ENCODE measurements at places on chromosomes 3 and 15.

- DNase-seq = no peak
Observed at GRCh38 chr3:27452368-27453090, 31.7 kb downstream of the SLC4A7 start.

DNA sequence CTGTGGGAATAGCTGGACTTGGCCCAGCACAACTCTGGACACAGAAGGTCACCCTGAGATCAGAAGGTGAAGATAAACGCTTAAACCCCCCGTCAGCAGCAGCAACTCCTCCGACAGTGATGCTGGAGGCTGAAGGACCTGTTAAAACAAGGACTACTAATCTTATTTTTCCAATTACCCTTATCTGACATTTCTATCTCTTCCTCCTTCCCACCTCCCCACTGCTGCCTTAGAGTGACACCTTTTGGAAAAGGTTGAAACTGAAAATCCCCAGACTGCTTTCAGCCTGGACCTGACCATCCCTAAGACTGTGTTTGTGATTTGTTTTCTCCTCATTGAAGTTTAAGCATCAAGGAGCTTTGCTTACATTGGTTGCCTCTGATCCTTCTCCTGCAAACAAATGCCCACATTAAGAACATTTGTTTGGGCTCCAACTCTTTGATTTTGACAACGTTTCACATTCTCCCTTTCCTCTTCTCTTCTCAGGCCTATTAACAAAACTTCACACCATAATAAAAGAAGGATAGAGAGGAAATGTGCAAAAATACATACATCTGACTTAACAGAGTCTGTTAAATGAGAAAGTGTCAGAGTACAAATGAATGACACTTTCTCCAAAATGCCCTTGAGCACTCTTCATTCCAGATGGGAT, 410.6 kb upstream of the WNT5A start:
- peak; percentile 12 for DNase-seq

GRCh38 chr3:129441782-129442181, 1.8 kb downstream of the IFT122 start:
- peak; percentile 40 for DNase-seq

DNA sequence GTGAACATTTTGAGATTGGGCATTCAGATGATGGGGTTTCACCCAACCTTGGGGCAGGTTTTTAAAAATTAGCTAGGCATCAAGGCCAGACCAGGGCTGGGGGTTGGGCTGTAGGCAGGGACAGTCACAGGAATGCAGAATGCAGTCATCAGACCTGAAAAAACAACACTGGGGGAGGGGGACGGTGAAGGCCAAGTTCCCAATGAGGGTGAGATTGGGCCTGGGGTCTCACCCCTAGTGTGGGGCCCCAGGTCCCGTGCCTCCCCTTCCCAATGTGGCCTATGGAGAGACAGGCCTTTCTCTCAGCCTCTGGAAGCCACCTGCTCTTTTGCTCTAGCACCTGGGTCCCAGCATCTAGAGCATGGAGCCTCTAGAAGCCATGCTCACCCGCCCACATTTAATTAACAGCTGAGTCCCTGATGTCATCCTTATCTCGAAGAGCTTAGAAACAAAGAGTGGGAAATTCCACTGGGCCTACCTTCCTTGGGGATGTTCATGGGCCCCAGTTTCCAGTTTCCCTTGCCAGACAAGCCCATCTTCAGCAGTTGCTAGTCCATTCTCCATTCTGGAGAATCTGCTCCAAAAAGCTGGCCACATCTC, 6.1 kb downstream of the RHO start:
- DNase-seq = no peak

DNA sequence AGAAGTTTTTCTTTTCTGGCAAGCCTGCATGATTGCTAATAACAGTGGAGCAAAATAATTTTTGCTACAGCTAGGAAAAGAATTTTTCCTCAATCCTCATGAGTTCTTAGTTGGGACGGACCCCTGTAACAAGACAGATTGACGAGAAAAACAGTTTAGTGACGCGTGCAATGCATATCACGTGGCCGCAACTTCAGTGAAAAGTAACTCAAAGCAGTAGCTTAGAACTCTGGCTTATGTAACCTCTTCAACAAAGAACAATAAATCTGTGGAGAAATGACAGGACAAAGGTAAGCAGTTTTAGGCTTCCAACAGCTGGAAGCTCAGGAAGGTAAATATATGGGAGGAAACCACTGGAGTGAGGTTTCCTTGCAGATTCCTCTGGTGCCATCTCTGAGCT, 19.7 kb downstream of the FAM107A start:
- DNase-seq = no peak

DNA sequence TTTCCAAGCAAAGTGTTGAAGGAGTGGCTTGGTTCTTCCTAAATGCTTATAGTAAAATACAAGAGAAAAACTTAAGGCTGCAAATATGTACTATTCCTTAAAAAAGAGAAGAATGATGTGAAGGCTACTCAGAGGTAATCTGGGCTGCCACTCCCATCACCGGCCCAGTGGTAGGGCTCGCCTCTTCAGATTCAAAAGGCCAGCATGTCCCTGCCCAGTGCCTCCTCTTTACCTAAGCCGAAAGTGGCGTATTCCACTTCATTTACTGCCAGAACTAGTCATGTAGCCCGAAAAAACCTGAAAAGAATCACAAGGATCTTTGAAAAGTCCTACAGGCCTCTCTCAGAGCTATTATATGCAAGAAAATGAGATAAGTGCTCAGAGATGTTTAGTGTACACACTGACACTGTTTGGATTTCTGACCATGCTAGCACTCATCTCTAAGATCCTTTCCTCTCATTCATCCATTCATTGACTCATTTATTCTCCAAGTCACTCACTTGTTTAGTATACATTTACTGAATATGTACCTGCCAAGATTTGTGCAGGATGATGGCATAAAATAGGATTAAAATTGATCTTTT, 373.3 kb upstream of the THBS1 start:
- no peak for DNase-seq

All from fibroblast of skin of abdomen (primary cell).